ENCODE measurements at places on chromosomes 11 and 22. TPM values are rescaled to one million over a fixed set of nuclear protein-coding genes. Genes with fewer than 3 reads are reported as not detected.

TESMIN gene
- total RNA-seq = under 0.01 TPM

SOX10 gene
- total RNA-seq = 5.2 TPM

CABP7 gene
- 0.98 TPM for total RNA-seq

C22orf31 gene
- total RNA-seq = not detected

RBX1 gene
- total RNA-seq = 36.4 TPM

SLC17A6 gene
- total RNA-seq = 6.1 TPM

CLDN25 gene
- not detected for total RNA-seq

CRACR2B gene
- under 0.01 TPM for total RNA-seq

LRRC75B gene
- total RNA-seq = 8.1 TPM

LARGE2 gene
- total RNA-seq = 0.25 TPM

ZNF215 gene
- total RNA-seq = 4.2 TPM

MS4A7 gene
- 1.7 TPM for total RNA-seq

H19 gene
- 6.6 TPM for total RNA-seq

EFCAB6 gene
- 7.6 TPM for total RNA-seq

PHETA2 gene
- 2.5 TPM for total RNA-seq

VSIG10L2 gene
- total RNA-seq = not detected

MUC5AC gene
- total RNA-seq = 0.25 TPM

MPZL2 gene
- 3.0 TPM for total RNA-seq

SLC29A2 gene
- total RNA-seq = 1.7 TPM

TTC36 gene
- total RNA-seq = 3.7 TPM

CRYBA4 gene
- total RNA-seq = not detected

TECTA gene
- total RNA-seq = 2.2 TPM

KRTAP5-2 gene
- not detected for total RNA-seq

MAFF gene
- total RNA-seq = 2.0 TPM

SCYL1 gene
- total RNA-seq = 34.2 TPM

GDPD5 gene
- 9.6 TPM for total RNA-seq

MIF gene
- 77.7 TPM for total RNA-seq

CHADL gene
- total RNA-seq = 2.7 TPM

SHANK3 gene
- 5.9 TPM for total RNA-seq

PANX2 gene
- 3.2 TPM for total RNA-seq

MFNG gene
- total RNA-seq = 1.5 TPM

OR5A1 gene
- total RNA-seq = not detected

TRIM51 gene
- total RNA-seq = not detected

KCNJ5 gene
- 0.49 TPM for total RNA-seq

SMIM35 gene
- not detected for total RNA-seq

SCUBE1 gene
- total RNA-seq = 42.8 TPM

TRIM48 gene
- not detected for total RNA-seq

Measured in temporal lobe (tissue), 4 donors.